Muscle of leg (tissue), 16 donors: ENCODE measurements at places on chromosomes 11 and 22. TPM values are rescaled to one million over a fixed set of nuclear protein-coding genes. Genes with fewer than 3 reads are reported as not detected.

CPT1B gene
- total RNA-seq, result 46.2 TPM

TBX1 gene
- total RNA-seq, result 7.2 TPM

SLC25A18 gene
- 0.53 TPM for total RNA-seq

TMPRSS5 gene
- total RNA-seq, result 0.80 TPM

SULT4A1 gene
- total RNA-seq, result 1.2 TPM

JHY gene
- total RNA-seq, result 1.6 TPM

RAG1 gene
- 5.8 TPM for total RNA-seq
